NCI-H1694 treated with DMSO at 0.1 percent for 48 hours (cell line): ENCODE measurements at places on chromosomes 5 and 9.
A peak's percentile ranks its signal among the peaks of the same experiment; 100 is the strongest.

GRCh38 chr9:133496861-133497842 lies 18.3 kb upstream of the SLC2A6 start:
- no peak for DNase-seq

- DNase-seq, result no peak
These were observed 14.7 kb downstream of the LIX1 start for GRCh38 chr5:97127727-97128126.

DNA sequence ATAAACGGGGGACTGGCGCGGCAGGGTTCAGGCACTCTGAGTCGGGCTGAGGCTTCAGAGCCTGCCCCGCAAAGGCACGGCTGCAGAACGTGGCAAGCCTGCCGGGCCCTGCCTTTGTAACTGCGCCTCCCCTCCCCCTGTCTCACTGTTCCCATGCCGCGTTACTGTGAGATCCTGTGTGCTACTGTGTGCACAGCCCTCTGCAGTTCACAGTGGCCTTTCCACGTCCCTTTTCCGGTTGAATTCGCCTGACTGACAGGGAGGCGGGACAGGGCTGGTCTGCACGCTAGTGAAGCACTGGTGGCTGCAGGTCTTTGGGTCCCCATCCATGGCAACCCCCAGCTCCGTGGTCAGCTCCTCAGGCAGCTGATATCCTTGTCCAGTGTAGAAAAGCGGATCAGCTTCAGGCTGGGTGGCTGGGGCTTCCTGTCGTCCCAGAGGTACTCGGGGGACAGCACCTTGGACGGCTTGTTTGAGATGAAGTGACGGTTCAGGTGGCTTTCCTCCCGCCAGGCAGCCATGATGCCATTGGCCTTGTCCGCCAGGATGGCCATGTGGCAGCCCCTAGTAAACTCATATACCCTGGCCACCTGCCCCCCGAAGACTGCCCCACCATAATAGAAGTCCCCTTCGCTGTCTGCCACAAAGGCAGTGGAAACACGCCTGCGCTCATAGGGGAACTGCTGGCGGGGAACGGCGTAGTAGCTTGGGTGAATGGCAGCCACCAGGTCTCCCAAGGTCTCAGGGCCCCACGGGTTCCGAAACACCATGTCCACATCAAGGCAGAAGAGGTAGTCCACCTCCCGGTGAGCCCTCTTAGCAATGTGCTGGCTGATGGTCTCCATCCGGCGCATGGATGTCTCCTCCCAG lies 10.3 kb downstream of the GBGT1 start:
- DNase-seq, result no peak

DNA sequence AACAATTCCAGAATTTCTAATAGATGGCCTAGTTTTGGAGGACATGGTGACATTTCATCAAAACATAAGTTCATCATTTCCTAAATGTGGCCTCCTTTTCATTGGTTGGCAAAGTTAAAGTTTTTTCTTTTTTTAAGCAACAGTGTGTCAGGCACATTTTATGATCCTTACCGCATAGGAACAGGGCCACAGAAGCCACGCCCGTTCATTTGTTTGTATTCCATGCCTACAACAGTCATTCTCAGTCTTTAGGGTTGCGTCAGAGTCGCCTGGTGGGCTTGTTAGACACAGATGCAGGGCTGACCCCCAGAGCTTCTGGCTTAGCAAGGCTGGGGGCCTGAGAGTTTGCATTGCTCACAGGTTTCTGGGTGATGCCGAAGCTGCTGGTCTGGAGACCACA lies 130.2 kb downstream of the HSD17B3 start:
- no peak for DNase-seq

DNA sequence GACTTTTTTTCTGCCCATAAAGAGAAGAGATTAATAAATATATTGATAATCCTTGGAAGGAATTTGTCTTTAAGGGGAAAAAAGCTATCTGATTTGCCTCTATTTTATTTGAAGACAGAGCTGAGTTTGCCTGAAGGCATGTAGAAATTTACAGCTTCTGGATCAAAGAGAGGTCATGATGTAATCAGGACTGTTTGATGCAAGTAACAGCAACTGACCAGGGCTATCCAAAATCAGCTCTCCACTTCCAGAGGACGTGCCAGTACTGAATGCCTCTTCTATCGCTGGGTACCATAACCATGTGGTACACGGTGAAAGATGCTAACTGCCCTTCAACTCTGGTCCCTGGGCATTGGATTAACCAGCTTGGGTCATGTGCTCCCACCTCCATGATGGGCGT lies 90.6 kb downstream of the ZFAND5 start:
- DNase-seq, result no peak

DNA sequence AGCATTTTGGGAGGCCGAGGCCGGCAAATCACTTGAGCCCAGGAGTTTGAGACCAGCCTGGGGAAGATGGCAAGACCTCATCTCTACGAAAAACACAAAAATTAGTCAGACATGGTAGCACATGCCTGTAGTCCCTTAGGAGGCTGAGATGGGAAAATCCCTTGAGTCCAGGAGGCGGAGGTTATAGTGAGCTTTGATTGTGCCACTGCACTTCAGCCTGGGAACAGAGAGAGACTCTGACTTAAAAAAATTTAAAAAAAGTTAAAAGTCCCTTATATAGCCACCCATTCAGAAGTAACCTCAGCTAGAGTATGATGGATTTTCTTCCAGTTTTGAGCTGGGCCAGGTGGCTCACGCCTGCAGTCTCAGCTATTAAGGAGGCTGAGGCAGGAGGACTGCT lies 72.4 kb downstream of the UGCG start:
- DNase-seq, result no peak

GRCh38 chr5:82349652-82350051 lies 71.5 kb upstream of the RPS23 start:
- peak; percentile 5 for DNase-seq

- no peak for DNase-seq
These were observed 72.8 kb upstream of the ANKH start for GRCh38 chr5:14944350-14944739.

- no peak for DNase-seq
These were observed 202.6 kb downstream of the SEMA5A start for GRCh38 chr5:9343146-9343850.

- DNase-seq, result peak; percentile 55
These were observed 74.1 kb downstream of the HMHB1 start for GRCh38 chr5:143886096-143886495.

DNA sequence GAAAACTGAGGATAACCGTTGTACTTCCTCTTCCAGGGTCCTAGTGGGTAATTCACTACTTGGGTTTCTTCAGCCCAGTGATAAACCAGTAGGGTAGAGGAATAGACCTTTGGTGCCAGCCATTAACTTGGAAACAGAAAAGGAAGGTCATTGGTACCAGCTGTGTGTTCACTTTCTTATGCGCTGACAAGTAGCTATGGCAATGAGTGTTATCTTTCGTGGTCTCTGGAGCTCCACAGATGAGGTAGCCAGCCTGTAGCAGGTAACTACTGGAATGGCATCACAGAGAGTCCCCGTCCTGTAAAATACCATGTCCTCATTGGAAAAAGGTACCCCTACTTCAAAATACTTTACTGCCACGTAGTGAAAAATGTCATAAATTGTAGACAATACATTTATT lies 2.3 kb downstream of the UHRF2 start:
- DNase-seq, result no peak

GRCh38 chr5:67652201-67652600 lies 455.6 kb upstream of the CD180 start:
- DNase-seq, result no peak

DNA sequence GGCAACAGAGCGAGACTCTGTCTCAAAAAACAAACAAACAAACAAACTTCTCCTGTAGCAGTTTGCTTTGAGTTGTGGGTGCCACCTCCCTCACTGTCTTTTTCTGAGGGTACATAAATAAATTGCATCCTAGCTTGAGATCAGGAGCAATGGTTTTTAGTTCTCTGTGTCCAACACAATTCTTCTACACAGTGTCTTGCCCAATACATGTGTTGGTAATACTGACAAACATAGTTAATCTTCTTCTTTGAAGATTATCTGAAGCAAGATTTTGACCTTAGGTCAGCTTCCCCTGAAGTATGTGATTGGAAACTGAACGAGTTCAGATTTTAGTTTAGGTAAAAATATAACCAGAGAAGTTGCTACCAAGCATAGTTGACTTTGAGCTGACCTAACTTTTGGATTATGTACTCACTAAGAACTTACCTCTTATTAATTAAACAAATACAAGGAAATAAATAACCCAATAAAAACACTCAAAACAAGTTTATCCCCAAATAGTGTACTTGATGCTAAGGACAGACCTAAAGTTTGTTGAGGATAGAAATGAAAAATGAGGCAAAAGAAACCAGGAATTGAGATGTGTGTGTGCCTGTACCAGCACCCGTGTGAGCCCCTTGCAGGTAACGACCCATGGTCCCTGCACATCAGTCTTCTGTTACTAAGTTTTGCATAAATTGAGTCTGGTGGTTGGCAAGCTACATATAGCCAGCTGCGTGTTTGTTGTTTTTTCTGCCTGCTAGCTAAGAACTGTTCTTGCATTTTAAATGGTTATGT lies 16.2 kb downstream of the TJP2 start:
- no peak for DNase-seq

DNA sequence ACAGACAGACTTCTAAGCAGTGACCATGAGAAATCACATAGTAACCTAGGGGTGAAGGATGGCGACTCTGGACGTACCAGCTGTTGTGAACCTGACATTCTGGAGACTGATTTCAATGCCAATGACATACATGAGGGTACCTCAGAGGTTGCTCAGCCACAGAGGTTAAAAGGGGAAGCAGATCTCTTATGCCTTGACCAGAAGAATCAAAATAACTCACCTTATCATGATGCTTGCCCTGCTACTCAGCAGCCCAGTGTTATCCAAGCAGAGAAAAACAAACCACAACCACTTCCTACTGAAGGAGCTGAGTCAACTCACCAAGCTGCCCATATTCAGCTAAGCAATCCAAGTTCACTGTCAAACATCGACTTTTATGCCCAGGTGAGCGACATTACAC lies 38.0 kb upstream of the CCDC152 start:
- no peak for DNase-seq

DNA sequence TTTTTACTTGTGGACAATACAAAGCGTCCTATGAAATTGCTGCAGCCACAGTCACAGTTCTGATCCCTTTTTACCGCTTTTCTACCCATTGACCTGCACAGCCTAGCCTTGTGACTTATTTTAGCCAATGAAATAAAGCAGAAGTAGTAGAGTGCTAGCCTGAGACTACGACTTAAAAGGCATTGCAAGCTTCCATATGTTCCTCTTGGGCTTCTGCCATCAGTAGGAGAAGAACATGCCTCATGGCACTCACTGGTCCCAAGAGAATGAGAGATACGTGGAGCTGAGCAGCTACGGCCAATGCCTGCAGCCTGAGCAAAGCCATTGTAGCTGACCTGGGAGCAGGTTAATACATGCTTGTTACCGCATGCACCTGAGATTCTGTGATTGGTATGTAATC lies 416.6 kb upstream of the CLINT1 start:
- peak; percentile 63 for DNase-seq

GRCh38 chr5:8332666-8333445 lies 463.9 kb downstream of the MTRR start:
- DNase-seq, result no peak

GRCh38 chr9:92119586-92119985 lies 4.4 kb upstream of the SPTLC1 start:
- no peak for DNase-seq

DNA sequence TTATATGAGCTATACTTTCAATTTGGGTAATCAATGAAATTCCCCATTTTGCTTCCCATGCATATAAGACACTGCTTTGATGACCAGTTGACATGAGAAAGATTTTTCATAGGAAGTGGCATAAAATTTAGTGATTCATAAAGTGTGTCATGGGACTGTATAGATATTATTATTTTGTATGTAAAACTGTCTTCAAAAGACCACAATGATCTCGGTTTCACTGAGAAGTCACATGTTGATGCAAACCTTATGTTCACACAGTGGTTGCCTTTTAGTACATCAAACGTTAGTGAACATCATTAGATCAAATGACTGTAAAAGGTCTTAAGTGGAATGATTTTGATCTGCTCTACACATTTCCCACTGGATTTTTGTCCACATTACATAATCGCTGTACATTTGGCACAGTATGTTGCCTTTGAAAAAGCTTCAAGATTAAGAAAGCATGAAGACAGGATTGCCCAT lies 349.2 kb upstream of the MEF2C start:
- no peak for DNase-seq

GRCh38 chr9:77472646-77473045 lies 175.5 kb downstream of the GNA14 start:
- no peak for DNase-seq

GRCh38 chr5:74549384-74549783 lies 91.1 kb downstream of the ENC1 start:
- DNase-seq, result no peak

DNA sequence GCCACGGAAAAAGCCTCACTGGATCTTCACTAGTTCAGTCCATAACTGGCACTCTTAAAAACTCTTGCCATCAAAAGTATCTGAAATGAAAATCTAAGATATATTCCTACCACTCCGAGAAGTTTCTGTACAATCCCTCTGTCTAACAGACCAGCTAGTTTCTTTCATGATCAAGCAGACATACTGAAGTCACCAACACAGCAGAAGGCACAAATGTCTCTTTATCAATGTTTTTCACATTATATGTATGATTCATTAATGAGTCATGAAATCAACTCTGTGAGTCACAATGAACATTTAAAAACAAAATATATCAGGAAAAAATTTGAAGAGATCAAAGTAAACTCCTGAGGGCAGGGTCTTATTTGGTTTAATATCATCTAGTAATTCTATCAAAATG lies 50.8 kb downstream of the F2R start:
- DNase-seq, result no peak

DNA sequence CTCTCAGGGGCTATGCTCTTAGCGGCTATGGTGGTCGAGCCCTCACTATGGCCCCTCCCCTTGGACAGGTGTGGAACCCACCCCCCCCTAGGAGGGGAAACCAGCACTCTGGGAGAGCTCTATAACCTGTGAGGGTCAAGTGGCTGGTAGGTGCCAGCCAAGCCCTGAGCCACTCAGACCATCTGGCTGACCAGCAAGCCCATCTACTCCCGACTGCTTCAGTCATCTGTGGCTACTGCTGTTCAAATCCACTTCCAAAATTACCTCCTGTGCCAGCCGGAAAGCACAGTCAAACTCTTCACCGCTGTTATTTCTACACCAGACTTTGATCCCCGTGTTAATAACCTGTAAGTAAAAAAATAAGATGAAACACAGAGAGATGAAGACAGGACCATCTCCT lies 28.5 kb downstream of the NSUN2 start:
- DNase-seq, result no peak

DNA sequence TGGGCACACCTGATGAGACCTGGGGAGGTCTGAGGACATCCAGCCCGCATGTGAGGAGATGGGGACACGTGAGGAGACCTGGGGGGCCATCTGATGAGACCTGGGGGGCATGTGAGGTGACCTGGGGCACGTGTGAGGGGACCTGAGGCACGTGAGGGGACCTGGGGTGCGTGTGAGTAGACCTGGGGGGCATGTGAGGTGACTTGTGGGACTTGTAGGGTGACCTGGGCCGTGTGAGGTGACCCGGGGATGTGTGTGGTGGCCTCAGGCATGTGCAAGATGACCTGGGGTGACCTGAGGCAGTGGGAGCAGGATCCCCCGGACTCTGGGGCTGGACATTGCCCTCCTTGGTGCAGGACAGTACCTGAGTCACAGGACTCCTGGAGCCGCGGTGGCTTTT lies 30.6 kb downstream of the PNPLA7 start:
- no peak for DNase-seq
